ENCODE measurements at places on chromosomes 1 and 21. TPM values are rescaled to one million over a fixed set of nuclear protein-coding genes. Genes with fewer than 3 reads are reported as not detected.
A peak's percentile ranks its signal among the peaks of the same experiment; 100 is the strongest.

GRCh38 chr1:159598196-159598595 lies 10.6 kb downstream of the APCS start:
- peak overlapping the region; percentile 55 for H3K27ac ChIP-seq
- peak; percentile 80 for DNase-seq
- H3K4me3 ChIP-seq: no peak overlapping the region
- no peaks in the 10 kb centered on the region for H3K27me3 ChIP-seq

DNA sequence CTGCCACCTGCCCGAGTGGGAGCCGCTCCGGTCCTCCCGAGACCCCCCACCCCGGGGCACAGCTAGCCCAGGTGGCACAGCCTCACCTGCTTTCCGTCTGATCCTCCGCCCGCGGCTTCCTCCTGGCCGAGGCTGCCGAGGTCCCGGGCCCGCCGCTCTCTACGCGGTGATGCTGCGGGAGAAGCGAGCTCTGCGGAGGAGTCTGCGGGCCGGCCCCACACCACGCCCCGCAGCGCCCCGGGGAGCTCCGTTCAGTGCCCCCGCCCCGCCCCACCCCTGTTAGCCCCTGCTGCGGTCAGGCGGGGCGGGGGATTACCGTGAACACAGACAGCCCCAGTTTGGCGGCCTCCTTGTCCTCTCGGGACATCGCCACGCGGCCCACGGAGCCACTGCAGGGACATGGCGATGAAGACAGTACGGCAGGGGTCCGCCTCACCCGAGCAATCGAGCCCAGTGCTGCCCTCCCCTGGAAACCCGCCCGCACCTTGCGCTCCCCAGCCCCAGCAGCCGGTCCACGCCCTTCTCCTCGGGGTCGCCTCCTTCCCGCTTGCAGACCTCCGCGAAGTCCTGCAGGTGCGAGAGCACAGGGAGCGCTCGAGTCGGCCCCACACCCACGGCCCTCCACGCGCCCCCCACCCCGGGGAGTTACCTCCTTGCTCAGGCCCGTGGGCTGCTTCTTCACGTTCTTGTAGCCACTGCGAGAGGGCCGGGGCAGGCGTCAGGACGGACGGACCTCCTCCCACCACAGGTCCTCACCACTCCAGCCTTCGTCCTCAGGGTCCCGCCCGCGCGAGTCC lies 933 bp downstream of the C1orf35 start:
- H3K36me3 ChIP-seq: peaks cover 20% of the 10 kb centered on the region
- no peaks in the 10 kb centered on the region for H3K27me3 ChIP-seq
- no peak overlapping the region for H3K27ac ChIP-seq

DNA sequence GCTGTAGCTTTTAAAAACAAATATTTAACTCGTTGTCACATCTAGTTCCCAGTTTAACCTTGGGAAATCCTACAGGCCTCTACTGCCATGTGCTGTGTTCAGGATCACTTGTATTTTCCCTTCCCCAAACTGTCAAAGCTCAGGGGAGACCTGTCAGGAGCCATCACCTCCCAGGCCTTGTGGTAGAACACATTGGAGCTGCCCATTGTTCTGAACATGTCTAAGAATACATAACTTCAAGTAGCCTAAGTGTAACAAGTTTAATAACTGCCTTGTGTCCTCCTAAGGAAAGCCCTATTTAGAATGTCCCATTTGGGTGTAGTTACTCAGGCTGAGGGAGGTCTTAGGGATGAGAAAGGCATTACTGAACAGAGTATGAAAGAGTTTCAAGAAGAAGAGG lies 28.6 kb upstream of the PIGC start:
- no peak for DNase-seq
- no peak overlapping the region for H3K27ac ChIP-seq
- no peaks in the 10 kb centered on the region for H3K36me3 ChIP-seq
- H3K27me3 ChIP-seq: no peaks in the 10 kb centered on the region
- no peak overlapping the region for H3K4me3 ChIP-seq

DNA sequence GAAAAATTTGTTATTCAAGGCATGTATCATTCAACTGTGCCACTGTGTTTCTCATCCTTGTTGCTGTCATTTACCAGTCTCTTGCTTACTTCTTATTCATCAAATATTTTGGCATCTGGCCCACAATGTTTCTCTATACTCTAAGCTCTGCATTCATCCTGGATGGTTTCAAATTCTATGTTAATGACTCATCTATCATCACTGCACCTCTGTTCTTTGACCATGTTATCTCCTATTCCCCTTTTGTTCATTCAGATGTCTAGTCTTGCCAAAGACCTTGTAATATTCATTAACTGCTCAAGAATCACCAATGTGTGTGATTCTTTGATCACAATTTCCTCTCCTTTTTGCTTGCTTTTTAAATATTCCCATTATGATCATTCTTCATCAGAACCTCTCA lies 54.6 kb upstream of the PRKACB start:
- H3K27ac ChIP-seq: no peak overlapping the region
- no peak overlapping the region for H3K4me3 ChIP-seq
- no peaks in the 10 kb centered on the region for H3K27me3 ChIP-seq

Gene PDPN
- 0.25 TPM for total RNA-seq

Gene NT5C1A
- total RNA-seq: not detected

Gene PER3
- total RNA-seq: 2.8 TPM

Gene AKR7A2
- 116 TPM for total RNA-seq

All from GM23248 (cell line).